ENCODE measurements at places on chromosomes 16 and 17.

DNA sequence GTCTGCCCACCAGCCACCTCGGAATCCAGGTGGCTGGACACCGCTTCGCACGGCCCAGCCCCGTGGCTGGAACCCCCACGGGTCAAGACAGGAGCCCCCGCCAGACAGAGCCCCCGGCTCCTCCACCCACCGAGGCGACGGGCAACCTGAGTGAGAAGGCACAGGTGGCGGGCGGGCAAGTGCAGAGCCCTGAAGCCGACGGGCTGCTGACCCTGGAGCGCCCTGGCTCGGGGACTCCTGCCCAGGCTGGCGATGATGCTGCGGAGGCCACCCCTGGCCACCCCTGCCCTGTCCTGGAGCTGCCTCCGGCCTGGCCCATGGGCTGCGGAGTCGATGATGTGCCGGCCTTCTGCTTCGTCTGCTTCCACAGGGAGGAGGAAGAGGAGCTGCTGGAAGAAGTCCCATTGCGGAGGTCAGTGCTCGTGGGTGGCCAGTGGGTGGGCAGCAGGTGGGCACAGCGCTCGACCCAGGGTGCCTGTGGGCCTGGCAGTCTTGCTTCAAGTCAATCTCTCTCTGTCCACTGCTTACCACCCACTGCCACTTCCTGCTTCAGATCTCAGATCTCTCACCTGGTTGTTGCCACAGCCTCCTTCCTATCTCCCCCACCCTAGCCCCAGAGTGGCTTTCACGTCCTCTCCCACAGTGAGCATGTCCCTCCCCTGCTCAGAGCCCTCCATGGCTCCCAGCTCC lies 33.1 kb upstream of the SBK1 start:
- DNase-seq, result no peak

DNA sequence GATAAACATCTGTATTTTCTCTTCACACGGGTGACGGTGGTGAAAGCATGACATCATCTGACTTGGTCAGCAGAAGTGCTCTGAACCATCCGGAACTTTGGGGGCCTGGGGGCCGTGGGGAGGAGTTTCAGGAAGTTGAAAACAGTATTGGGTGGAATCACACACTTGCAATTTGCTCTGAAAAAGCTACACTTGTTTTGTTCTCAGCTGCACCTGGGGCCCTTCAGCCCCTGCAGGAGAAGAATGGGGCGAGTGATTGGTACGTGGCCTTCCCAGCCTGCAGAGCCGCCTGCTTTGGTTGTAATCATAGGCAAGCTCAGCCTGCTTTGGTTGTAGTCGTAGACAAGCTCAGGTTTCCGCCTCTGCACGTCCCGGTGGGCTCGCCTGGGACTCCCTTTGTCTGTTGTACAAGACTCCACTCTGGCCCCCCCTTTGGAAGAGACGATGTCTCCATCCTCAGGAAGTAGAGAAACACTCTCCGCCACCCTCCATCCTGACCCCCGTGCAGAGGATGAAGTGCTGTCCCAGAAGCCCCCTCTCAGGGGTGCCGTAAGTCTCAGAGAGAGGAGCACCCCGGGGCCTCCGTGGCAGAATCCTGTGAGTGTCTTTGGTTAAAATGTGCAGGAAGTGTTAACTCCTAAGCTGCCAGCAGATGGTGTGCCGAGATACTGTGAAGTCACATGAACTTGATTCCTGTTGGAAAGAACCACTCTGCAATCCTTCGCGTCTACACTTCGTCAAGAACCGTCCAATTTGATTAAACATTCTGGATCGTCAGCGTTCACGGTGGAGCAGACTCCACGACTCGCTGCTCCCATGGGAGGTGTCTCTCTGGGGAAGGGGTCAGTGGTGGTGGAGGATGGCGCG lies 5.4 kb downstream of the BANP start:
- peak; percentile 76 for DNase-seq

DNA sequence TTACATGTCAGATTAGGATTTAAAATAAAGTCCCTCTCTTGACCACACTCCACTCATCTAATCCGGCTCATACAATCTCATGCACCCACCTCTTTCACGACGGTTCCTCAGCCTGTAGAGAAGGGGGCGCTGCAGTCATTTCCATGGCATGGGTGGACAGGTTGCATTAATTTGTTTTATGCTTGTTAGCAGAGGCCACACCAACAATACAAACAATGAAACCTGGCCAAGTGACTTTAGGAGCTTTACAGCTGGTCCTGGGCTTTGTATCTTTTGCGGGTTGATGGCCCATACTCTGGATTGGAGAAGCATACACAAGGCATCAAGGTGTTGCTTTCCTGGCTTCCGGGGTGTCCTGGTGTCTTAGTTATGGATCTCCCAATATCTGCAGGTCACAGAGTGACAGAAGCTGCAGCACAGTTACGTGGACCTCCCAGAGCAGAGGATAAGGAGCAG lies 9.7 kb upstream of the SNF8 start:
- DNase-seq, result no peak

DNA sequence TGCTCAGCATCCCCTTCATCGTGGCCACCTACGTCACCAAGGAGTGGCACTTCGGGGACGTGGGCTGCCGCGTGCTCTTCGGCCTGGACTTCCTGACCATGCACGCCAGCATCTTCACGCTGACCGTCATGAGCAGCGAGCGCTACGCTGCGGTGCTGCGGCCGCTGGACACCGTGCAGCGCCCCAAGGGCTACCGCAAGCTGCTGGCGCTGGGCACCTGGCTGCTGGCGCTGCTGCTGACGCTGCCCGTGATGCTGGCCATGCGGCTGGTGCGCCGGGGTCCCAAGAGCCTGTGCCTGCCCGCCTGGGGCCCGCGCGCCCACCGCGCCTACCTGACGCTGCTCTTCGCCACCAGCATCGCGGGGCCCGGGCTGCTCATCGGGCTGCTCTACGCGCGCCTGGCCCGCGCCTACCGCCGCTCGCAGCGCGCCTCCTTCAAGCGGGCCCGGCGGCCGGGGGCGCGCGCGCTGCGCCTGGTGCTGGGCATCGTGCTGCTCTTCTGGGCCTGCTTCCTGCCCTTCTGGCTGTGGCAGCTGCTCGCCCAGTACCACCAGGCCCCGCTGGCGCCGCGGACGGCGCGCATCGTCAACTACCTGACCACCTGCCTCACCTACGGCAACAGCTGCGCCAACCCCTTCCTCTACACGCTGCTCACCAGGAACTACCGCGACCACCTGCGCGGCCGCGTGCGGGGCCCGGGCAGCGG lies 3.2 kb downstream of the UTS2R start:
- no peak for DNase-seq

DNA sequence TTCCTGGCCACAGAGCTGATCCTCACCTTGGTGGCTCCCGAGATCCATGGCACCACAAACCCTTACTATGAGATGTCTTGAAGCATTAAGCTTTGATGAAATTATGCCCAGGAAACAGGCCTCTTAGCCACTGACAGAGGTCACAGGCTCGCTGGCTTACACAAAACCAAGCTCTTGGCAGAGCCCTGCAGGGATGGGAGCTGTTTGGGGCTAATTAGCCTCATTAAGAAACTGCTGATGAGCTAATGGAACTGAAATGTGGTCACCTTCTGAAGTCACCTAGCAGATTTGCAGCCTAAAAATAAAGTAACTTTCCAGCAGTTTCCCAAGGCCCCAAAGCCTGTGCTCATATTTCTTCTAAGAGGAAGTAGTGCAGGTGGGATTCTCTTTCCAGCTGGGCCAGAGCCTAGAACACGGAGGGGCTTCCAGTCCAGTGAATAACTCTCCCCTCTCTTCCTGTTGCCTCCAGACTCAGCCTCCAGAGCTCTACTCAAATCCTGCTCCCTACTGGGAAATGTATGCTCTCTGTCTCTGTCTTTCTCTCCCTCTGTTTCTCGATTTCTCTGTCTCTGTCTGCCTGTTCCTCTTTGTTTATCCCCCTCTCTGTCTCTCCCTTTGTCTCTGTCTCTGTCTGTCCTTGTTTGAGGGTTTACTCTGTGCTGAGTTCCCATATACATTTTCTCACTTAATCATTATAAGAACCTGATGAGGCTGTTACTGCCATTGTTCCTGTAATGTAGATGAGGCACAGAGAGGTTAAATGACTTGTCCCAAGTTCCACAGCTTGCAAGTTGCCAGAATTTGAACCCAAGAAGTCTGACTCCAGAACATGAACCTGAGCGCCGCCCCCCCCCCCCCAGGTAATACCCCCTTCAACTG lies 338.9 kb downstream of the CA10 start:
- DNase-seq, result no peak

Data from CD4-positive, alpha-beta T cell treated with Interleukin-6 for 4 hours (primary cell).